Breast epithelium (tissue), 4 donors: ENCODE measurements at places on chromosomes 3 and 15. TPM values are rescaled to one million over a fixed set of nuclear protein-coding genes. Genes with fewer than 3 reads are reported as not detected.

Gene FAM81A
- total RNA-seq, result 2.3 TPM

Gene UTS2B
- total RNA-seq, result 0.15 TPM

Gene ATP8B4
- 9.5 TPM for total RNA-seq

Gene FAM107A
- 64.5 TPM for total RNA-seq

- no peaks in the 10 kb centered on the region for H3K4me1 ChIP-seq
- H3K27me3 ChIP-seq, result no peaks in the 10 kb centered on the region
- no peak for DNase-seq
- no peak overlapping the region for H3K27ac ChIP-seq
Observed at GRCh38 chr15:92938387-92938786, 38.3 kb downstream of the CHD2 start.

GRCh38 chr3:21894459-21895340, 143.7 kb upstream of the ZNF385D start:
- H3K4me3 ChIP-seq, result no peak overlapping the region
- H3K4me1 ChIP-seq, result no peaks in the 10 kb centered on the region
- H3K27ac ChIP-seq, result no peak overlapping the region
- no peaks in the 10 kb centered on the region for H3K27me3 ChIP-seq
- H3K36me3 ChIP-seq, result no peaks in the 10 kb centered on the region

DNA sequence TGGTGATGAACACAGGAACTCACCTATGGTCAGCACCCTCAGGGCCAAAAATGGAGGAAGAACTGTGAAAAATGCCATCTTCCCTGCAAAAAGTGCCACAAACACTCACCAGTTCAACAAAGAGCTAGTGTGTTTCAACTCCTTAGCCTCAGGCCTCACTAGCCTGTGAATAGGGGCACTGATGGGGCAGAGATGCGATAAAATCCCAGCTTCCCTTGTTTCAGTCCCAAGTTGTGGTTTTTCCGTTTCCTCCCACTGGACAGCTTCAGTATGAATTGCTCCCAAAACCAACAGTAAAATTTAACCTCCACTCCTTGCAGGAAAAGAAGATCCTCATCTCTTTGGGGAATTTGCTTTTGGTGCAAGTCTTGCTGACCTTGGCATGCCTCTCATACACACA, 117.4 kb upstream of the ADAMTS9 start:
- DNase-seq, result no peak
- H3K27me3 ChIP-seq, result no peaks in the 10 kb centered on the region
- no peaks in the 10 kb centered on the region for H3K4me1 ChIP-seq
- H3K36me3 ChIP-seq, result no peaks in the 10 kb centered on the region
- H3K27ac ChIP-seq, result no peak overlapping the region
